GM12878 (cell line): ENCODE measurements at places on chromosomes 11 and 22. TPM values are rescaled to one million over a fixed set of nuclear protein-coding genes. Genes with fewer than 3 reads are reported as not detected.

GRCh38 chr22:50207383-50208140 lies 6.8 kb downstream of the SELENOO start:
- DNase-seq, result no peak

- DNase-seq, result no peak
Measured at GRCh38 chr11:131595797-131596196, 225.4 kb downstream of the NTM start.

DNA sequence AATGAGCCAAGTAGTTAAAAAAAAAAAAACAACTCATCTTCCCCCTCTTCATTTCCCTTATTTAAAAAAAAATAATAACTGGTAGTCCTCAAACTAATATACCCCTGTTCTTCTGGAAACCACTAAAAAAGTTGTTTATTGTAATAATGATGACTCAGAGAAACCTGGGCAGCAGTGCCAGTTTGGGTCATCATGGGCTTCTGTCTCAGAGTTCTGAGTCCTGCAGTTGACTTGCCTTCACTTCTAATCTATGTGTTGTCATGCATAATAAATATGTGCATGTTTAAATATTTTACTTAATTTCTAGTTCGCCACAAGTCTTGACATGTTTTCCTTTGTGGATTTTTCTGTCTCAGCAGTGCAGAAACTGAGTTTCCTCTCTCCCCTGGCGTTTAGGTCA lies 46.8 kb downstream of the PPP2R1B start:
- DNase-seq, result no peak

The UBQLNL gene
- 0.33 and 0.51 TPM in 2 replicates for total RNA-seq

DNA sequence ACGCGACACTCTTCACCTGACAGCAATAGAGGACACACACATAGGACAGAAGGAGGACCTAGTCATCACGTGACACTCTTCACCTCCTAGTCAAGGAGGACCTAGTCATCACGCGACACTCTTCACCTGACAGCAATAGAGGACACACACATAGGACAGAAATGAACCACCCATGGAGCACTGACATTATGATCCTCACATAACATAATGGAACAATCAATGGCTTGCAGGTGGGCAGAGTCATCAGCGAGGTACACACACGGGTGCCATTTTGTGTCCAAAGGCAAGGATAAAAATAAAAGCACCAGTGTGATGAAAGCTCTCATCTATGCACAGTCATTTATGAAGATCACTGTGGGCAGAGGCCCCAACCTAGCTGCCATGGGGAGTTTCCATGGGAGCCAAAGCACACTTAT lies 354.7 kb downstream of the LARGE1 start:
- no peak for DNase-seq

The OR6T1 gene
- total RNA-seq, result not detected in 2 replicates

DNA sequence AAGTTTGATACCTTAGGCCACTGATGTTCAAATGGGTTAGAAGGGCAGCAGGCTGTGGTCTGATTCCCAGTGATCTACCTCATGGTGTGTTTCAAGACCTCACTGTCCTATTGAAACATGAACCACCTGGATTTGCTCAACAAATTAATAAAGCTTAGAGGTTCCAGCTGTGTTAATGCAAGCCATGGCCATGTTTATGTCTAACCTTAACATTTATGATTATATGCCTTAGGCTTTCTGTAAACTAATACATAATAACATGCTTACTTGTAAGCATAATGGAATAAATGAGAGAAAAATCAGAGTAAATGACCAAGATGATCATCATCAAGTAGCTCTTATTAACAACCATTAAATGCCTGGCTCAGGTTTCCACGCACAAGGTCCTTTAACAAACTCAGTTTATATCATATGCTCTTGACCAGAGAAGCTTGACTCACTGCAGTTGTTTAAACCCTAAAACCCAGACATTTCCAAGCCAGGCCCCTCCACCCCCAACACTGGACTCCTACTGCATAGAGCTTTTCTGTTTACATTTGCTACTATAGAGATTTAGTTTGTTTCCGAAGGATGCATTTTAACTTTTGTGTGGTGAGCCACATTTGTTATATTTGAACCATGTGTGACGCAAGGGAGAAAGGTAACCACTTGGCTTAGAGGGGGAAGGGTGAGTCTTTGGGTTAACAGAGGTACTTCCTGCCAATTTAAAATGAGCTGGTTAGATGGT lies 43.7 kb downstream of the KREMEN1 start:
- DNase-seq, result no peak

DNA sequence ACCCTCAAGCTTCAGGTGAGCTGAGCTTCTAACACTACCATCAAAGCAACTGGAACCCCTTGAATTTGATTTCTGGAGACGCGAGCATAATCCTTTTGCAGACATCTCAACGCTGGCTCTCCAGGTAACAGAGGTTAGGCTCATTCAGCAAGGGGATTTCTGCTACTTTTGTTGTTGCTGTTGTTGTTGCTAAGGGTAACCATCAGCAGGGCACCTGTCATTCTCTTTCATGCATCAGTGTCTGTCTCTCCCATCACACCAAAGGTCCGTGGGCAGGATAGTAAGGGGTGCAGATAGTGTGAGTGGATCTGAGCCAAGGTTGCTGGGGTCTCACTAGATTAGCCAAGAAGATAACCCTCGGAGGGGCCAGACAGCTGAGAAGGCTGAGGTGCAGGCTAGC lies 90.3 kb downstream of the TP53I11 start:
- no peak for DNase-seq

DNA sequence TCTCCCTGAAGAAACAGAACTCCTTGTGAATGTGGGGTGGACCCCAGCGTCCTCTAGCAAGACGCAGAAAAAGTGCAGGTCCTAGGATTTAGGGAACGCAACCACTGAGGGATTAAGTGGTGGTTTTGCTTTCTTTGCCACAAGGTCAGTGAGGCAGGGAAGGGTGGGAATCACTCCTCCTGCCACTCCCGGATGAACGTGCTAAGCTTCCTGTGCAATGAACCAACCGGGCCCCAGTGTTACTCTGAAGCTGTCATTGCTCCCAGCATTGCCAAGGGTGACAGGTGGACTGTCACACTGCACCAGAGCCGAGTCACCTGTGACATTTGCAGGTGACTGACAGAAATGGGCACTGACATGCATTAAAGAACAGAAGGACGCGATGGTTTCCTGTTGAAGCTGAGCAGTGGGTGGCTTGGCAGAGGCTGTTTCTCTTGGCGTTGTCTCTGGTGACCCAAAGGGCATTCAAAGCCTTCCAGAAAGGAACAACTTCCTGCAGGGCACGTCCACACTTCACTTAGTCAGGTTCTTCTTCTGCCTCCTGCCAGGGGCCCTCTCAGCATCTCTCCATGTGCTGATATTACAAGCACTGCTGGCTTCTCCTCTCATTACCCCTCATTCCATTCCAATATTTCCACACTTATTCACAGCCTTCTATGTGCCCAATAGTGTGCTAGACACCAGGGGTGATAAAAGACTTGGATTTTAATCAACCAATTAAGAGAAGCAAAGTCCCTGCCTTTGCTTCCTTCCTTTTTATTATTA lies 9.7 kb downstream of the KIRREL3 start:
- no peak for DNase-seq

- no peak for DNase-seq
Measured at GRCh38 chr11:48880021-48880441, 103.7 kb downstream of the TRIM51G start.

The C11orf91 gene
- total RNA-seq, result 0.35 TPM in 1 of 2 replicates, not detected in the other

The CECR2 gene
- total RNA-seq, result 0.08 and 0.13 TPM in 2 replicates

- DNase-seq, result no peak
Measured at GRCh38 chr11:67410369-67410831, 5.1 kb upstream of the CARNS1 start.

GRCh38 chr22:46392137-46392844 lies 56.8 kb downstream of the TRMU start:
- no peak for DNase-seq

DNA sequence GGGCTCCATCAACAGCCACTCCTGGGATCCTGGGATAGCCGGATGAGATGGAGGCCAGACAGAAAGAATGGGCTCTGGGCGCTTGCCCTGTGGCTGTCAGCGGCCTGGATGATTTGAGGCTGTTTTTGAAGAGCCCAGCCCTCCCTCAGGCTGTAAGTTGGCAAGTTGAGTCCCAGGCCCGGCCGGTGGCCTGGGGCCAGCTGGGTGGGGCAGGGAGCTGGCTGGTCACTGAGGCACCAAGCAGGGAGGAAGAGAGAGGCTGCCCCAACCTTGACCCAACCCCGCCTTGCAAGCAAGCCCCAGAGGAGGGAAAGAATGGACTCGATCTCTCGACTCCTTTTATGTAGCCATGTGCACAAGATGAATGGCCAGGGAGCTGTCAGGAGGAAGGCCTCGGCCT lies 34.9 kb downstream of the RIBC2 start:
- DNase-seq, result no peak

The P2RX3 gene
- not detected in 2 replicates for total RNA-seq

DNA sequence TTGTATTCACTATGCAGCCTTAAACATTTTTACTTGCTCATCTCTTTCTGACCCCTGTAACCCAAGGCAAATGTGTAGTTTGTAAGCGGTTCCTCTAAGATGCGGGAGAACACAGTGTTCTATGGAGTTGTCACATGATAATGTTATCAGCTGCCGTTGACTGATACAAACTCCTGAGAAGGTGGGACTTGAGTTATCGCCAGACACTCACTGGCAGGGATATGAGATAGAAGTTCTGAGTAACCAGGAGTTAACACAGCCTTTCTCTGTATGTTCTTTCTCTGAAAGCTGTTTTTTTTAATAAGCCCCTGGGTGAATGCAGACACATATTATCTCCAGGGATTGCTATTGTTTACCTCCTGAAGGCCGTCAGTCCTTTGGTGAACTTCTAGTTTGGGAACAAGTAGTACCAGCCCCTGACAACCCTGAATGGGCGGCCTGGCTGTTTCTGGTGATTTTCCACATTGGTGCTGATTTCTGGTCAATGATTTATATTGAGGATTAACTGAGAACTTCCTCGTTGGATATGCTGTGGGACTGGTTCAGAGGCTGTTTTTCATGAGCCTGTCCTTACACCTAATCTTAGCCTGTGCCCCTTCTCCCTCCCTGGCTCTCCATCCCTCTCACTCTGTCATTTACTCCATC lies 155.3 kb upstream of the RASSF10 start:
- DNase-seq, result no peak

The CCDC157 gene
- total RNA-seq, result 1.4 and 1.5 TPM in 2 replicates

The SMTNL1 gene
- total RNA-seq, result not detected in 2 replicates

DNA sequence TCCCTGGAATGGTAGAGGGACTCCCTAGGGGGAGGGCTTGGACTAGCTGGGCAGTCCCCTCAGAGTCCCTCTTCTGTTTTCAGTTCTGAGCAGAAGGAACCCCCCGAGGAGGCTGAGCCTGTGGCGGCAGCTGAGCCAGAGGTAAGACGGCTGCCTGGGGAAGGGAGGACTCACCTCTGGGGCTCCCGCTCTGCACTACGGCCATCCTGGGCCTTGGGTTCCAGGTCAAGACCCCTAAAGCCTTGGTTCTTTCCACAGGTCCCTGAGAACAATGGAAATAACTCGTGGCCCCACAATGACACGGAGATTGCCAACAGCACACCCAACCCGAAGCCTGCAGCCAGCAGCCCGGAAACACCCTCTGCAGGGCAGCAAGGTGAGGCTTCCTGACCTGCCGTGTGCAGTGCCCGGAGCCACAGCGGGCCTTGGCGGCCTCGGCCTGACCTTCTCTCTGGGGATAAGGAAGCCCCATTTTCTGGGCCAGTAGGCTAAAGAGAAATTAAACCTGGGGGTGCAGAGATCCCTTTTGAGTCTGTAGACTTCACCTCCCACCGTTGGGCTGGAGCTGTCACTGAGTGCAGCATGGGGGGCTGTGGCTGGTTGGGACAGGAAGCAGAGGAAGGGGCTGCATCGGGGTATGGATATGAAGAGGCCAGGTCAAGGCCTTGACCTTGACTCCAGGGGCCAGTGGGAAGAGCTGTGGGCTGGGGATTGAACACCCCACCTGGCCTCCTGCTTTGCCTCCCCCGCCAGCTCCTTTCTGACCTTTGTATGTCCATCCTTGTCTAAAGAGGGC lies 15.0 kb downstream of the INCENP start:
- DNase-seq, result no peak

The OR51B4 gene
- 0.23 TPM in 1 of 2 replicates, not detected in the other for total RNA-seq

The TPBGL gene
- not detected in 2 replicates for total RNA-seq

The TENM4 gene
- total RNA-seq, result 0.03 TPM in 2 replicates

DNA sequence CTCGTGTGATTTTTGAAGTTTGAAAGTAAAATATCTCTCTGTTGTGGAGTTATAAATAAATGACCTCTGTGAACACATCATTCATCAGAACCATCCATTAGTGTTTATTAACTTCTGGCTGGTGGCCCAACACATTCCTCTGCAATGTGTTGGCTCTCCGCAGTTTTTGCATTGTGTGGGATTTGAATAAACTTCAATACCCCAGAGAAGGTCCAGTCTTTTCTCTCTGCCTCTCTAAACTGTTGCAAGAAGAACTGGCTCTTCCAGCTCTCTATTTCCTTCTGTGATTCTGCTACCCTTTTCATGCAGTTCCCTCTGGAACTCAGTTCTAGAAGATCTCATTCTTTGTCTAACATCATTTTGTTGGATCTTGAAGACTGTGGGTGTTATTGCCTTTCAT lies 125.0 kb upstream of the ARHGAP42 start:
- DNase-seq, result no peak

The OR4C11 gene
- total RNA-seq, result not detected in 2 replicates

DNA sequence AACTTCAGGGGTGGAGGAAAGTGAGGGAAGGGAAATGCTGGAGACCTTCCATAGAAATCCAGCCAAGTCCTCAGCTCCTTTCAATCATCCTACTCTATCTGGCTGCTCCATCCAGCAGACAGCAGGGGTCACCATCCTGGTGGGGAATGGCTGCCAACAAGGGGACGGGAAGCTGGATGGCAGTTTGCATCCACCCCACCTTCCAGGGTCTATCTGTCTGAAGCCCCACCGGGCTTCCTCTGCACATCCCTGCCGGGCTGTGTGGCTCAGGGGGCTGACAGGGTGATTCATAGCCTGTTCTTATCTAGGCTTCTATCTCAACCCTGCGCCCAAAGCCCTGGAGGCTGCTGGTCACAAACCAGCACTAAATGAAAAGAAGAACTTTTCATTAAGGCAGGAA lies 1.1 kb downstream of the SYTL2 start:
- DNase-seq, result no peak

DNA sequence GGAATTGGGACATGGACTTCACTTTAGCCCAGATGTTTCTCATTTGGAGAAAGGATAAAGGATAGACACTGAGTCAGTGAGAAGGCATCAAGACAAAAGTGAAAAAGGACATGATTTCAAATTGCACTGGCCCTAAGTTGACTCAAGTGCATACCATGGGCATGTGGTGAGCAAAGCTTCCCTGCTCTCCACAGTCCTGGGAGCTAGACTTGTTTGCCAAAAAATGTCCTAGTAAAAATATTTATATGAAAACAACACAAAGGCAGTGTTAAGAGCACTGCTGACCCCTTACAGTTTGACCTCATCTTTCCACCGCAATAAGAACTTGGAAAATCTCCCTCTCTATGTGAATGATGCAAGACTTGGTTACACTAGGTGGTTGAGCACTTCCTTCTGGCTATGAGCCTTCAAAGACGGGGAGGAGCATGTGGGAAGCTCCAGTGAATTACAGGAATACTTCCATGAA lies 46.5 kb upstream of the FIBIN start:
- DNase-seq, result no peak

The FAM227A gene
- 0.33 and 0.53 TPM in 2 replicates for total RNA-seq
